ENCODE measurements at places on chromosomes 6 and 20. TPM values are rescaled to one million over a fixed set of nuclear protein-coding genes. Genes with fewer than 3 reads are reported as not detected.

Gene ANKRD66
- not detected for total RNA-seq

Gene DDO
- 0.16 TPM for total RNA-seq

Gene LY6G5B
- 3.8 TPM for total RNA-seq

Gene MAS1
- not detected for total RNA-seq

Gene L3MBTL3
- total RNA-seq = 2.0 TPM

Gene C20orf204
- 0.15 TPM for total RNA-seq

Gene FAM83B
- not detected for total RNA-seq

Gene HRH3
- not detected for total RNA-seq

Gene DHX35
- 7.6 TPM for total RNA-seq
